Mesenchymal stem cell (in vitro differentiated cells and primary cell): ENCODE measurements at places on chromosomes 1 and 21.

DNA sequence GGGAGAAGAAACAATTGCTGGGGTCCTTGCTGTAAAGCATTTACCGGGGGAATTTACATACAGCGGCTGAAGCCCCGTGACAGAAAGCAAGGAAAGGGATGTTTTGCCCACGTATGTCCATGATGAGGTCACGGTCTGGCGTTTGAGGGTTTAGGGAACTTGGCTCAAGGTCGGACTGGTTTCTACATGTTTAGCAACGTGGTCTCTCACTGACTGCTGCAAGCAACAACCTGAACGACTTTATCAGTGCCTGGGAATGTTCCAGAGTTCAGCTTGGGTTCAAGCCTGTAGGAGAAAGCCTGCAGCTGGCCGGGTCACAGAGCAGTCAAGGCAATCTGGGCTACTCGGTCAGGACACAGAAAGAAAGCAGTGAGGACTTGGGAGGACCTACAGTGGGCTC lies 323.3 kb downstream of the AJAP1 start:
- no peak for DNase-seq

DNA sequence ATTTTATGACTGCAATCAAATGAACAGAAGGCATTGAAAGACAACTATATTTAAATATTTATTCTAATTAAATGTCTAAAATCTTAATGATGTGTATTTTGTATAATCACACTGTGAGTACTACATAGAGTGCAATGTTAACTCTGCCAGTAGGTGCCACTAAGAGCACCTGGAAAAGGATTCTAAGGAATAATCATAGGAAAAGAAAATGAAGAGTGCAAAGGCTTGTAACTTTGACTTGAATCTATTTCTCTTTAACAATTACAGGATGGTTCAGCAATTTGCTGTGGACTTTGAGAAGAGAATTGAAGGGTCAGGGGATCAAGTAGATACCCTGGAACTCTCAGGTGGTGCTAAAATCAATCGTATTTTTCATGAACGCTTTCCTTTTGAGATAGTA lies 200.4 kb downstream of the DNM3 start:
- DNase-seq: peak; percentile 31

- peak; percentile 29 for DNase-seq
Measured at GRCh38 chr21:32007456-32007855, 134.6 kb downstream of the HUNK start.

DNA sequence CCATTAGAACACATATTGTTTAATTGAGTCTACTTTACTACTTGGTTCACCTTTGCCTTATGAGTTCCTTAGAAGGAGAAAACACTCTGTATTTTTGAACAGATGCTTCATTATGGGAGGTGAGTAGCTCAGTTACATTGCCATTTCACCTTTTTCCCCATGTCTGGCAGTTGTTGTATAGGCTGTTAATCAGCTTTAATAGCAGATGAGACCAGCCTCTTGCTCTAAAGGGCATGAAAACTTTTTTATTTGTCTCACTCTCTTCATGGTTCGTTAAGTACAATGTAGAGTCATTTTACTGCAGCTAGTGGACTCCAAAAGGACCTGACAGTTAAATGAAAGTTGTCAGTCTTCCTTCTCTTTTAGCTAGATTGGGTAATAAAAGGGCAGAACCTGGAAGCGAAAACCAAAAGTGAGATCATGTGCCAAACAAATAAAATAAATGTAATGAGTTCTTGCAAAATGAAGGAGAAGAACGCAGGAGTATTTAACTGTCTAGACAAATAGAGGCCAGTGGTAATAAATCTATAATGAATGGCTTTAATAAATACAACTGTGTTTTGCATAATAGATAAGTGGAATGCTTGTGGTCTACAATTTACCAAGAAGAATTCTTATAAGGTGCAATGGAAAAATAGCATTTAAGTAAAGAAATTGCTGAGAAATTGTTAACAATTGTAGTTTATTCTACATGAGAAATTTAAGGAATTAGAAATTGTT lies 180.0 kb upstream of the NEGR1 start:
- no peak for DNase-seq

- DNase-seq: peak; percentile 25
Measured at GRCh38 chr21:36428761-36429432, 43.7 kb downstream of the CHAF1B start.

DNA sequence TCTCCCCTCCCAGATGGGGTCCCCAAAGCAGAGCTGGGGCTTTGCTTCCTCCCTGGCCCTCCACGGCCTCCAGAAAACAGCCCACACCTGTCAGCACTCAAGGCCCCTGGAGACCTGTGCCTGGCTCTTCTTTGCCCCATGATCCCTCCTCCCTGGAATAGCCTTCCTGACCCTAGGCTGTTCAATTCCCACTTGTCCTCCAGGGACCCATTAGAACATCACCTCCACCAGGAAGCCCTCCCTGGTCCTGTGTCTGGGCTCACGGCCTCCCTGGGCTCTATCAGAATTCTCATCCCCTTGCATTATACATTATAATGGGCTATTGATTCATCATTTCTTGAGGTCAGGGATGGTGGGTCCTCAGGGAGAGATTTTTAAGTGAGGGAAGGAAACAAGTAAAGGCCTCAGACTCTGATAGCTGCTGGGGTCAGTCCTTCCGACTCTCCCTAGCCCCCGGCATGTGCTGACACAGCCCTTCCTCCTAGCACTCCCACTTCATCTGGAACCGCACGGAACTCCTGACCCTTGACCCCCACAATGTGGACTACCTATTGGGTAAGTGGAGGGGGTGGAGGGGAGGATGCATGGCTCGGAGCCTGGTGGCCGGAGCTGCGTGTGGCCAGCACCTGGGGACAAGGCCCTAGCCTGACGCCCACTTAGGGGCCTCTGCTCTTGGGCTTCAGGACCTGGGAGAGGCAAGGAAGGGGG lies 60.8 kb downstream of the ALPL start:
- DNase-seq: no peak

GRCh38 chr1:6419397-6419803 lies 319 bp downstream of the HES2 start:
- no peak for DNase-seq

- no peak for DNase-seq
Measured at GRCh38 chr1:61095470-61095812, 13.1 kb downstream of the NFIA start.

DNA sequence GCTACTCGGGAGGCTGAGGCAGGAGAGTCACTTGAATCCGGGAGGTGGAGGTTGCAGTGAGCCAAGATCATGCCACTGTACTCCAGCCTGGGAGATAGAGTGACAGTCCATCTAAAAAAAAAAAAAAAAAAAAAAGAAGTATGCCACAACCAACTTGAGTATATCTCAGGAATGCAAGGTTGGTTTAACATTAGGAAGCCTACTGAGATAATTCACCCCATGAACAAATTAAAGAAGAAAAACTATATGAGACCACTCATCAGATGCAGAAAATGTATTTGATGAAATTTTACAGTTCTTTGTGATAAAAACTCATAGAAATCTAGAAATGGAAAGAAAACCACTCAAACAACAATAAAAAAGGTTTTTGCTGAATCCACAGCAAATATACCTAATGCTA lies 373.8 kb downstream of the LMO4 start:
- no peak for DNase-seq

DNA sequence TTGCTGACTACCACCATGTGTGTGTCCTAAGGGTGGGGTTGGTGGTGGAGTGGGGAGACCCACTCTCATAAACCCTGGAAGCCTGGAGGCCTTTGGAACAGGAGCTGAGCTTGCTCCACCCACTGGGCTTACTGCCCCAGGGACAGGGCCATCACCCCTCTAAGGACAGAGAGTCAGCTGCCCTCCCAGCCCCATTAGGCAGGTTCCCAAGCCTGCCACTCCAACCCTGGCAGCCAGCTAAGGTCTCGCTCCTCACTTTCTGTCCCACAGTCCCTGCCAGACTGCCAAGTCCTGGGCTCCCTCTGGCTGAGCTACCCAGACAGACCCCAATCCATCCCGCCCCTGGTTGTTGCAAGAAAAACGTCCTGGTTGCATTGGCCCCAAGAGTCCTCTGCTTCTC lies 3.8 kb downstream of the NT5C1A start:
- no peak for DNase-seq

DNA sequence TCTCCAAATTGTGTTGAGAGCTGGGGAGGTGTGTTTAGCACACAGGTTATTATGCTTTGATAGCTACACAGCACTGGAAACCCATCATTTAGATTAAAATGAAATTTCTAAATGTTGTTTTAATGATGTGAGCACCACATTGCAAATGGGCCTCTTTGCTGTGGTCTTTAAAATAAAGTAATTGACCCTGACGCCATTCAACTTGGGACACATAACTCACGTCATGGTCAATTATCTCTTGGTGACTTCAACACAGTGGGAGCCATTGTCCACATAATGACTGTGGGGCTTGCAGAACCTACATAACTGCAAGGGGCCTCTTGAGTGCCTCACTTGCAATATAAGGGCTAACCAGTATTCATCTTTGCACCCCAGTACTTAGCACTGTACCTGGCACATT lies 280.4 kb downstream of the HLX start:
- no peak for DNase-seq

GRCh38 chr1:117669572-117669971 lies 63.7 kb downstream of the TENT5C start:
- no peak for DNase-seq

GRCh38 chr1:8963963-8964362 lies 18.3 kb downstream of the CA6 start:
- DNase-seq: no peak

- no peak for DNase-seq
Measured at GRCh38 chr1:178877896-178878295, 7.0 kb upstream of the ANGPTL1 start.

- peak; percentile 65 for DNase-seq
Measured at GRCh38 chr1:108200687-108201051, 526 bp upstream of the SLC25A24 start.

DNA sequence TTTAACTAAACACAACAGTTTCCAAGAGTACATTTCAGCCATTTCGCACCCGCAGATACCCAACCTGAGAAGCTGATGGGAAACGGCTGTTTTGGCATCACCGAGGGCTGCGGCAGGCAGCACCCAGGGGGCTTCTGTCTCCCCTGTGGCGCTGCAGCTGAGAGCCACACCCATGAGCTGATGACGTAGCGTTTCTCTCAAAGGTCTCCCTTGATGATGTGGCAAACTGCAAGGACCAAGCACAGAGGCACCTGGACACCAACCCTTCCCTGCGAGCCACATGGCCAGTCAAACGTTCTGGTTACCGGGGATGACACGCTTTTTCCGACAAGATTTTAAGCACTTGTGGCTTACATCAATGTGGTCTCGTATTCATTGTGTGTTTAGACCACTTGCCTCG lies 150.8 kb upstream of the ERG start:
- no peak for DNase-seq

DNA sequence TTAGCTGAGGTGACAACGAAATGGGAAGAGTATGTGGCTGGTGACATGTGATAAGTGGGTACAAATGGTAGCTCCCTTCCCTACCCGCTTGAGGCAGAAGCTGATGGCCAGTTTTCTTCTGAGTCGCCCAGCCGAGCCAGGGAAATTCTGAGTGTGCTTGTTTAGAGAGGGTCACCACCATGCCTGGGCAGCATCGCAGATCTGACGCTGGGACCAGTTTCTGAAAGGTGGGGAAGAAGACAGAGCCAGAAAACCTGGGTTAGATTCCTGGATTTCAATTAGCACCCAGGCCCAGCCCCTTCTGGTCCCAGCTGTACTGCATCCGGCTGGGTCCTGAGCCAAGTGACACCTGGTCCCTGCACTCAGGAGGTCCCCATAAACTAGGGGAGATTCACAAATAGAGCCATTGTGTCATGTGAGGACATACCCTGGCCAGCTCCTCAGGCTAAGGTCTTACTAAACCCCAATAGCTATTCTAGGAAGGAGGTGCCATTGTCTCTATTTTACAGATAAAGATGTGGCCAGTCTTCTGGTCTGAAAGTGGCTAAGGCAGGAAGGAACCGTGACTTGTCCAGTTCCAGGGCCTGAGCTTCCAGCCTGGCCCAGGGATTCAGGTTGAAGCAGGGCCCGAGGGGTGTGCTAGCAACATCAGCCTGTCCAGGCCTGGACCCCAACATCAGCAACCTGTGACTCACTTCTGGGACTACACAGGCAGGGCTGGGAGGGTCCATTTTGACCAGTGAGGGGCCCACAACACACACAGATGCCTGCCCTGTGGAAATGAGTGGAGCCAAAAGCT lies 1.7 kb upstream of the TMEM61 start:
- DNase-seq: no peak

GRCh38 chr1:248779350-248779749 lies 23.8 kb upstream of the LYPD8 start:
- DNase-seq: no peak

- DNase-seq: no peak
Measured at GRCh38 chr21:37877888-37878684, 38.2 kb downstream of the KCNJ6 start.
